Stimulated activated CD4-positive, alpha-beta T cell treated with anti-CD3 and anti-CD28 coated beads, Interleukin-1b, Interleukin-23, amount 100 ng/mL, for 24 hours (primary cell): ENCODE measurements at places on chromosomes 5 and 9.

GRCh38 chr9:127778280-127779135, at the start of gene SH2D3C:
Gene SH2D3C (minus strand): TSS chr9:127778666. CDS start chr9:127778627, 39 bp downstream.
- no peak for DNase-seq

DNA sequence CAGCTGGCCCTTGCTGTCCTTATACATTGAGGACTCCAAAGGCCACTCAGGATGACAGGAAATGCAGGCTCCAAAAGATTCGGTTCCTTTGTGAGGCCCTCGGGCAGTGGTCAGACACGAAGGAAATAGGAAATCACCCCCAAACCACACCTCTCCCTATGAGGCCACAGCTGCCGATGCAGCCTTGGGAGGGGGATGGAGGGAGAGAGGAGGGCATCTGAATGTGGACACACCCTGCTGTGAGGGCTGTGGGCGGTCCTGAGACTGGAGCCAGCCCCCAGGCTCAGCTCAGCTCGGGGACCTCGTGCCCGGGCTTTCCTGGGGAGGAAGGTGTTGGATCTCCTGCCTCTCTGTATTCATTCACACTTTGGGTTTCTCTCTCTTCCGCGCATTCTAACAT, 2.7 kb upstream of the CLPTM1L start:
- DNase-seq, result no peak

- DNase-seq, result no peak
These were observed 18.3 kb upstream of the TNFSF15 start for GRCh38 chr9:114824110-114824509.

DNA sequence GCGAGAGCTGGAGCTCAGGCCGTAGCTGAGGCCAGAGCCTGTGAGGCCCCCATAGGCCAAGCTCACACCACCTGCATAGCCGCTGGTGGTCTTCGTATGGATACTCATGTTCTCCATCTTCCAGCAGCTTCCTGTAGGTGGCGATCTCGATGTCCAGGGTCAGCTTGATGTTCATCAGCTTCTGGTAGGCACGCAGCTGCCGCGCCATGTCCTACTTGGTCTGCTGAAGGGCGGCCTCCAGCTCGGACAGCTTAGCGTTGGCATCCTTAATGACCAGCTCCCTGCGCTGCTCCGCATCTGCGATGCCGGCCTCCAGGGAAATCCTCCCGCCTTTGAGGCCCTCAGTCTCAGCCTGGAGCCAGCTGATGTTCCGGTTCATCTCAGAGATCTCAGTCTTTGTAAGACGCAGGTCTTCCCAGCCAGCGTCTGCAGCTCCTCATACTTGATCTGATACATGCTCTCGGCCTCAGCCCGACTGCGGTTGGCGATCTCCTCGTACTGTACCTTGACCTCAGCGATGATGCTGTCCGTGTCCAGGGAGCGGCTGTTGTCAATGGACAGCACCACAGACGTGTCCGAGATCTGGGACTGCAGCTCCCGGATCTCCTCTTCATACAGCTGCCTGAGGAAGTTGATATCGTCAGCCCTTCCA, 172.1 kb downstream of the PPP2R2B start:
- no peak for DNase-seq

DNA sequence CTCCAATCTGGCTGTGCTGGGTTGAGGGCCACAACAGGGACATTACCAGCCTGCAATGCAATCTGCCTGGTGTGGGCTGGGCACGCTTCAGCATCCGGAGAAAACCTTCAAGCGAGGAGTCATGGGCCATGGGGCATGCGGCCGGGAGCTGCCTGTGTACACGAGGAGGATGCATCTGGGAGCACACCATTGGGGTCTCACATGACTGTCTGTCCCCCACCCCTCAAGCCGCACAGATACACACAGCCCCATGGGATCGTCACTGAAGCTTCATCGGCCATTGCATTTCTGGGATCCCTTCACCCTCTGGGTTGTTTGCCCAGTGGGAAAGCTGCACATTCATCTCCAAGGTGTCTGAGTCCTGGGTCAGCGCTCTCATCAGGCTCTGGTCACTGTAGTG, 9.9 kb downstream of the LCN1 start:
- DNase-seq, result no peak

DNA sequence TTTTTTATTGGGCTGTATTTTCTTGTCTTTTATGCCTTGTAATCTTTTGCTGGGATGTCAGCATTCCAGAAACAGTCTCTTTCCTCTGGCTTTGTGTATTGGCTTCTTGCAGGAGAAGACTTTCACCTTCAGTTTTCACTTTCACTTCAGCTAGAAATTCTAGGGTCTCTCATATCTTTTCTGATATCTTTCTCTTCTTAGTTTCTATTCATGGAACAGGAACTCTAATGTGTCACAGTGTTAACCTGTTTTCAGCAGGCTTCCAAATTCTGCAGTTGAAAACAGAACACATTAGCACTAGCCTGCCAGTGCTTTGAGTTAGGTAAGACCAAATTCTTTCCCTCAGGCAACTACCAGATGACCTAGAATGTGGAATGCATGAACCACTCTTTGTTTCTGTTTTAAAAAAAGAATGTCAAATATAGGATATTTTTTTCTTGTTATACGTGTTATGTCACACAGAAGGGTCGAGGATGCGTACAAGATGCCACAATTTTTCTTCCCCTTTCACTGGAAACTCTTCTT, 164.7 kb downstream of the TUSC1 start:
- no peak for DNase-seq

DNA sequence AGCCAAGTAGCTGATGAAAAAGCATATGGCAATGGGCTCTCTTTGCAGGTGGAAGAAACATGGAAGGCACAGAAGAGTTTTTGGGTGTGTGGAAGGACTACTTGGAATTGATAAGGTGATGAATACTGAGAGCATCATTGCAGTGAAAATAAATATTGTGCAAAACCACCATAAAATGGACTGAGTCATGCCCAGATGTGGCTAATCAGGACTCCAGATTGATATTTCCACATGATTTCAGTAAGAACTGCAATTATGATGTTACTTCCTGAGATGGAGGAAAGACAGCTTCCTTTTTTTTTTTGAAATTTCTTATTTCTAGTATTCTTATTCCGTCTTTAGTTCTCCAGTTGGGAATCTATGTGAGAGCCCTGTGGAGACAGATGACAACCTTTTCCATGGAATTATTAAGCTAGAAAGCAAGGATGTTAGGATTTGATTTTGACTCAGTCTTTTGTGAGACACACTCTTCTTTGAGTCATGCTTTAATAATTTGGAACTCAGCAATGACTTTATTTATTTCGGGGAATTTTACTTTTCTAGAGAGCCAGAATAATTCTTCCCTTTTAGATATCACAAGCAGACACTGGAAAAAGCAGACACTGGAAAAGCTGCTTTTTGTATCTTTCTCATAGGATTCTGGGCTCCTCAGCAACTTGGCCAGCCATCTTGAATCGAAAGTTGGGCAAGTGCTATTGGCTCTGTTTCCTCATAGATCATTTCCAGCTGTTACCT, 94.2 kb upstream of the VCAN start:
- DNase-seq, result no peak

DNA sequence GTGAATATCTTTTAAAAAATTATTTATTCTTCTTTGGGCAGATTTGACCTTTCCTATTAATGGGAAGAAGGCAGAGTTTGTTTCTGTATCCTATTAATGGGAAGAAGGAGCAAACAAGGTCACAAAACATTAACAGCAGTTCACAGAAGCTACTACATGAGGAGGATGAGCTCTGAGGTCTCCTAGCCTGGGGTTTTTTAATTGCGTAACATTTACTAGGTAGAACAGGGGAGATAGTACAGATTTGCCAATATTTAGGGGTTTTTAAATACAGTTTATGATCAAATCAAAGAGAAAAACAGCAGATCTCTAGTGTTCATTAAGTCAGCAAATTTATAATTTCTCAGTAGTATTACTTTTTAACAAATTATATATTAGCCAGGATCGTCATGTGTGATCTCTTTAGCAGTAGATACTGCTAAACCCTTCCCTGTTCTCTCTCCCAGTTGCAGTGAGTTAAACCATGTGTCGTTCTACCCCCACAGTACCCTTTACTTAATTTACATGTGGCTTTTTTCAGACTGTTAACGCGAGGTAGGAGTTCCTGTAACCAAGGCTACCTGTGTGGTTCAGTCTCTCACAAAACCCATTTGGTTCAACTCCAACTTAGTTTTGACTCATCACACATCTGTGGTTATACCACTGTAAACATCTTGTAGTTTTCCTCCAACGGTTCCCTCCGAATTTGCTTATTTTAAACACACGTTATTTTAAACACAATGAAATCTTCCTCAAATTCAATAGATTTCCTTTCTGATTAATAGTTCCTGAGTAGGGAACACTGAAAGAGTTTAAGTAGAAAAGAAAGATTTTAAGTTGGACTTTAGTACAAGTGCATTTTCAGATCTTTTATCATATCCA, 13.3 kb downstream of the SLC25A46 start:
- DNase-seq, result no peak

- no peak for DNase-seq
These were observed 1510.1 kb downstream of the MAT2B start for GRCh38 chr5:165015547-165015946.

- no peak for DNase-seq
These were observed 423.4 kb downstream of the DMAC1 start for GRCh38 chr9:7376213-7376612.

- no peak for DNase-seq
These were observed 72.5 kb downstream of the CEP120 start for GRCh38 chr5:123350742-123351141.

- no peak for DNase-seq
These were observed 35.1 kb downstream of the KCNIP1 start for GRCh38 chr5:170538696-170539586.

DNA sequence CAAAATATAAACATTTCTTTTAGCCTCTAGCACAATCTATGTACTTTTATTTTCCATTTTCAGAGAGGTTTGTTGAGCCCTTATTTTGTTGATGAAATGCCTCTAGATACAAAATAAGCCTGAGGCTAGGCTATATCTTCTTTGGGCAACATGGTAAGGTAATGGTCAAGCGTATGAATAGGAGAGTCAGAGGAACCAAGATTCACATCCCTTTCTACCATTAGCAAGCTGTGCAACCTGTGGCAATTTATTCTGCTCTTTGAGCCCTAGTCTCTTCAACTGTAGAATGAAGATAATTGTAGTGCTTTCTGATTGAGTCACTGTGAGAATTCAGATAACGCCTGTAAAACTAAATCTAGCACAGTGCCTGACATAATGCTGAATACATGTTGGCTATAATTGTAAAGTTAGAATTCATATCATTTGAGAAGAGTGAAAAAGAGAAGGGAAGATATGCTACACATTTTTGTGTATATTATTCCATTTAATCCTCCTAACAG, 412.5 kb downstream of the CCDC171 start:
- no peak for DNase-seq

DNA sequence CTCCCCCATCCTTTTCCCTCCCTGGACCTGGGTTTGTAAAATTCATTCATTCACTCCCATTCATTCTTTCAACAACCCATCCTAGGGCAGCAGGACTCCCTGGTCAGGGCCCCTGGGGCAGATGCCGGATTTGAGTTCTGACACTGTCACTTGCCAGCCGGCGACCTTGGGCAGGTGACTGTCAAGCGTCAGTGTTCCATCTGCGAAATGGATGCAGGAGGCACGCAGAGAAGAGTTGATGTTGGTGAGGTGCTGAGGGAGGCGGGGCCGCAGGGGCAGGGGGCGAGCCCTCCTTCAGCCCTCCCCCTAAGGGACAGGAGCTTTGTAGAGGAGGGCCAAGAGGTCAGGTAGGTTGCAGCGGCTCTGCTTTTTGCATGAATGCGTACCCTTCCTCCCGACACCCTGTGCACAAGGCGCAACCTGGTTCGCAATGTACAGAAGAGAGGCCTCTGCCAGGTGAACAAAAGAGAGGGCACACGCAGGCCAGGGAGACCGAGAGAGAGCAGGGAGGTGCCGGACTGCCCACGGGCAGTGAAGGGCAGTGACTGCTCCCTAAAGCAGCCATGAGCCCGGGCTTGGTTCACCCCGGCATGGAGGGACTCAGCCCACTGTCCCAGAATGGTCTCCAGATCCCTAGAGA, 128.1 kb downstream of the BARX1 start:
- no peak for DNase-seq

DNA sequence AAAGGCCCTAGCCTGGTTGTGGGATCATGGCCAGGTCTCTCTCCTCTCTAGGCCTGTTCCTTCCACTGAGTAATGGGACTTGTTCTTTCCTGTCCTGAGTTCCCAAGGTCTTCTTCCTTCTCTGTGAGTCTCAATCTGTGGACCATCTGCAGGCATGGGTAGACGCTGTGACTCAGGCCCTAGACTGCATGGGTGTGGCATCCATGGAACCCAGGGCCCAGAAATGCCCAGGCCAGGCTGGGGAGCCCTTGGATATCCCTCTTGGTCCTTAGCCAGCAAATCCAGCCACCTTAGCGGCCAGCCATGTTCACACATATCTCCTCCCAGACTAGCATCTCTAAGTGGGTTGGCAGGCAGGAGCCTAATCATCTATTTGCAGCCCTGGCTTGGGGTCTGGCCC, 2.3 kb upstream of the ACSL6 start:
- no peak for DNase-seq

- no peak for DNase-seq
These were observed 376.9 kb downstream of the SEMA5A start for GRCh38 chr5:9168791-9169556.

GRCh38 chr5:116076496-116076895, 8.3 kb upstream of the COMMD10 start:
- no peak for DNase-seq

- DNase-seq, result no peak
These were observed 20.2 kb downstream of the TLN1 start for GRCh38 chr9:35711501-35712428.

- DNase-seq, result no peak
These were observed 2.3 kb downstream of the TPRN start for GRCh38 chr9:137198051-137198901.

- no peak for DNase-seq
These were observed 137.2 kb upstream of the TAF11L2 start for GRCh38 chr5:17360879-17361278.

- DNase-seq, result no peak
These were observed 12.7 kb downstream of the C9orf153 start for GRCh38 chr9:86246752-86247161.

DNA sequence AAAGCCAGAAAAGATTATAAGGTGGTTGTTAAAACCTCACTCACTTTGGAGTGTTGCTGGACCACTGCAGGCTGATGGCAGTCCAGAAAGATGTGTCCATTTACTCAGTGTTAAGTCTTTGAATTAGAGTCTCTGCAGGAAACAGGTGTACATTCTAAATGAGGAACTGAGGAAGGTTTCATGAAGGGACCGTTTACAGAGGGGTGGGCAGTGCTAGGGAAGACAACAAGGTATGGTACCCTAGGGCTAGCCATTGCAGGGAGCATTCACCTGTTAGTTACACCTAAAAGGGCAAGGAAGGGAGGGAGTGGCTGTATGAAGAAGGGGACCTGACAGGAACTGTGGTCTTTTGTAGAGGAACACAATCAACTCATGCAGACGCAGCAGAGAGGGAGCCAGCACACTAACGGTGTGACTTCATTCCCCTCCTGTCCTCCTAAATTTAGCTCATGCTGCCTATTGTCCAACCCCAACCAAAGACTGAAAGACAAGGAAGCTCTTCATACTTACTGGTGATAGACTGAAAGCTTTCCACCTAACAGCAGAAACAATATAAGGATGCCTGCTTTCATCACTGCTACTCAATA, 32.2 kb upstream of the PAX5 start:
- no peak for DNase-seq

- no peak for DNase-seq
These were observed 181.8 kb downstream of the ZDHHC21 start for GRCh38 chr9:14511452-14511851.
